ENCODE measurements at places on chromosomes 1 and 21.
A peak's percentile ranks its signal among the peaks of the same experiment; 100 is the strongest.

- no peak for DNase-seq
Measured at GRCh38 chr1:119006406-119007279, 18.5 kb upstream of the TBX15 start.

GRCh38 chr1:12338017-12338416, 108.2 kb downstream of the VPS13D start:
- no peak for DNase-seq

DNA sequence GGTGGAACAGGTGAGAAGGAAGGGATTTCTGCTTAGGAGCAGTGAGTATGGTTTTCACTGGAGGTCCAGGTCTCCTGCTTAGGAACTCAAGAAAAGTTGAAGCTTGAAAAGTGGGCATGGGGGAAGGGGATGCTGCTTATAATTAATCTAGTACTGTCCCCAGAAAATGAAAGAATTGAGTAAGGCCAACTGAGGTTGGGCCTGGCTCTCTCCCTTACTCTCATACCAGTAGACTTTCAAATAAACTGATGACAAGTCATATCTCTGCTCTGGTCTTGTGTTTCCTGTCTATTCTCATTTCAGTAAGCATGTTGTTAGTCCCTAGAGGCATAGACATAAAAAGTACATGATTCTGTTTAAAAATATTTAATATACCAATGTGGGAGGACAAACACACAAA, 26.4 kb downstream of the CD48 start:
- peak; percentile 70 for DNase-seq

DNA sequence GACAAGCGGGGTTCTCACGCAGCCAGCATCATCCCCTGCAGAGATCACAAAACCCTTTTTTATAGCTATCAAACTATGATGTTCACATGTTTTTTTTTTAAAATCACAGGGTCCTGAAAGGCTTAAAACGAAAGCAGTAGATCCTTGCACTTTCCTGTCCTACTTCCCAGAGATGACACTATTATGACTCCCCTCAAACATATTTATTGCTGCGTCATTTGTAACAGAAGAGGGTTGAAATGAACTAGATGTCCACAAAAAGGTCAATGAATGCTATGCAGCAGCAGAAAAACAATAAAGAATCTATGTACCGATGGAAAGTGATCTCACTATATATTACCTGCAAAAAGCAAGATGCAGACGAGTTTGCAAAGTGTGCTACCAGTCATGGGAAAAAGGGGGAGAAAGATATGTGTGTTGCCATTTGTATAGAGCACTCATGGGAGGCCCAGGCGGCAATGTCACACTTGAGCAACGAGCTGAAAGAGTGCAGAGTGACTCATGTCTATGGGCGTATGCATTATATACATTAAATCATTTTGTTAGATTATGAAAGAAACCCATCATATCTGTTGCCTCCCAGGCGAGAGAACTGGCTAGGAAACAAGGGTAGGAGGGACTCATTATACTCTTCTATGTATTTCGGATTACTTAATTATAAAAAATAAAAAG, 68.9 kb upstream of the PARP1 start:
- no peak for DNase-seq

Data from CD4-positive, CD25-positive, alpha-beta regulatory T cell (primary cell).